ENCODE measurements at places on chromosomes 12 and 14.
A peak's percentile ranks its signal among the peaks of the same experiment; 100 is the strongest.

DNA sequence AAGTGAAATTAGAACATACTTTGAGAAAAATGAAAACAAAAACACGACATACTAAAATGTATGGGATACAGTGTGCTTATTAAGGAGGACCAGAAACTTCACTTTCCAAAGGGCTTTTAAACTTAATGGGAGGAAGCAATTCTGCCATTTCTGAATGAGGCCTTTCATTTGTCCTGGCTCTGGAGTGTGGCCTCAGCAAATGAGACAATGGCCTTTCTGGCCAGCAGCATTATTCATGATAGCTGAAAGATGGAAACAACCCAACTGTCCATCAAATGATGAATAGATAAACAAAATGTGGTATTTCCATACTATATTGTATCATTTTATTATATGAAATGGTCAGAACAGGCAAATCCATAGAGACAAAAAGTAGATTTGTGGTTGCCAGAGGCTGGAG lies 338.6 kb downstream of the CEP128 start:
- no peak for DNase-seq

GRCh38 chr12:41402801-41403200 lies 214.7 kb downstream of the PDZRN4 start:
- no peak for DNase-seq

DNA sequence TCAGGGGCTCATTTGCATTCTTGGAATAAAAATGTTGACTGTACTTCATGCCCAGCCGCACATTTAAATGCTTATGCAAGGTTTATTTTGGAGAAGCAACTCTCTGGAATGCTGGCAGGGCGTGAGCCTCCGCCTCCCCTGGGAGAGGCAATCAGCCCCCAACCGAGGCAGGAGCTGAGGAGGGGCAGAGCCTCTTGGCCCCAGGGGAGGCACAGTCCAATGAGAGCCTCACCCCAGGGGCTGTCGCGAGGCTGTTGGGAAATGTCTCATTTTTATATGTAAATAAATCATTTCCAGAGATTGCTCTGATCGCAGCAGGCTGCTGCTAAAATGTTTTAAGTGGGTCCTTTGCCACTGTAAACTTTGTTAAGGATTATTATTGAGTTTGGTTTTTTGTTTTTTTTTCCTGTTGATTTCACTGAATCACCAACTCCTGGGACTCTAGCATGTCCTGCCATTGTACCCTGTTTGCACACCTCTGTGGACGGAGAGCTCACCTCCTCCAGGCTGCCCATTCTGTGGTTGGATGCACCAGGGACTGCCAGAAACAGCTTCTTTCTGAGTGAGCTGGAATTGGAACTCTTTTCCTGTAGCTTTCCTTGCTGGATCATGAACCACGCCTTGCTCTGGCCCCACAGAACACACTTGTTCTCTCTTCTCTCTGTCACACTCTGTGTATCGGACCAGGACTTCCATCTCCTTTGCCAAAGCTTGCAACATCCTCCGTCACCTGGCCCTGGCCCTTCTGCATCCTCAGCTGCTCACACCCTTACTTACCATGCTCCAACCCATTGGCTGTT lies 46.9 kb upstream of the FAM181A start:
- no peak for DNase-seq

DNA sequence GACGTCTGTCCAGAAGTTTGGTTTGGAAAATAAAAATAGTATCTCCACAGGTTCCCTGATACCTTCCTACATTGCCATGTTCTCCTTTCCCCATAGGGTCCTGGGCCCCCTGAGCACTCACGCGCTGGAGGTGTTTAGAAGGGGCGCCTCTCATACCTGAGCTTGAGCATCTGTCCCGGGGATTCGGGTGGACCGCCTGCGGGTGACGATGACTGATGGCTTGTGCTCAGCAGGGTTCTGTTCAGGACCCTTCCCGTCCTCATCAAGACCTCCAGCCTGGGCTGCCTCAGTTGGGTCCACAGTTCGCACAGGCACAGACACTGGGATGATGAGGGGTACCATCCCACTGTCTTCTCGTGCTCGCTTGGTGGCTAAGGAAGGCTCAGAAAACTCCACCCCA lies 22.7 kb upstream of the PNMA1 start:
- no peak for DNase-seq

DNA sequence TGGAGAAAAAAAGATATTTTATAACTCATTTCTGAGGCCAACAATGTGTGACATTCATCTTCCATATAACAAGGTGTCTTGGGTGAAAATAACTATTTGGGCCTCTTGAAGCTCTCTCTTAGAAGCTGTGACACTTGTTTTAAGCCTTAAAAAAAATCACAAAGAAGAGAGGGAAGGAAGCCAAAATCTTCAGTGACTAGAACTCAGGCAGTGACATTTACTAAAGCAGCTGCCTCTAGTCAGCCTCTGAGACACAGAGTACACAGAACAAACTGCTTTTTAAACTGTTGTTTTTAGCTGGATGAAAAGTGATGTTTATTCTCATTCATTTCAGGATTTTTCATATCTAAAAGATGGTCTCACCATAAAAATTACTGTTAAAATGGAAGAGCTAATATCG lies 793.6 kb downstream of the GALC start:
- DNase-seq: no peak

DNA sequence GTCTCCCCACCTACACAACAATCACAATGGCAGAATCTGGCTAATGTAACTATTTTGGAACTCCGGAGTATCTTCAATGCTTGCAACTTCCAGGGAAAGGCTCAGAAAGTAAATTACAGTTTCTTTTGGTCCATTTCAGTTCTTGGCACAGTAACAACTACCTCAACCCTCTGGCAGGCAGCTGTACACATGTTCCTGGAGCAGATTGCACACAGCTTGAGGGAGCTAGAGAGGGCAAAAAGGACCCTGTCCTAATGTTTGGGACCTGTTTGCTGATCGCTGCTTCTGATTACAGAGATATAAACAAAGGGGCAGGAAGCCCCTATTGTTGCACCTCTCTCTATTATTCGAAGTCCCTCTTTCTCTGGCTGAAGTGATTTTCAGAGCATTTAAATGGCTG lies 35.2 kb upstream of the SLC38A1 start:
- no peak for DNase-seq

- DNase-seq: no peak
These were observed 32.0 kb downstream of the ITGA7 start for GRCh38 chr12:55675666-55676065.

GRCh38 chr12:3201339-3202051 lies 124.3 kb downstream of the TSPAN9 start:
- no peak for DNase-seq

DNA sequence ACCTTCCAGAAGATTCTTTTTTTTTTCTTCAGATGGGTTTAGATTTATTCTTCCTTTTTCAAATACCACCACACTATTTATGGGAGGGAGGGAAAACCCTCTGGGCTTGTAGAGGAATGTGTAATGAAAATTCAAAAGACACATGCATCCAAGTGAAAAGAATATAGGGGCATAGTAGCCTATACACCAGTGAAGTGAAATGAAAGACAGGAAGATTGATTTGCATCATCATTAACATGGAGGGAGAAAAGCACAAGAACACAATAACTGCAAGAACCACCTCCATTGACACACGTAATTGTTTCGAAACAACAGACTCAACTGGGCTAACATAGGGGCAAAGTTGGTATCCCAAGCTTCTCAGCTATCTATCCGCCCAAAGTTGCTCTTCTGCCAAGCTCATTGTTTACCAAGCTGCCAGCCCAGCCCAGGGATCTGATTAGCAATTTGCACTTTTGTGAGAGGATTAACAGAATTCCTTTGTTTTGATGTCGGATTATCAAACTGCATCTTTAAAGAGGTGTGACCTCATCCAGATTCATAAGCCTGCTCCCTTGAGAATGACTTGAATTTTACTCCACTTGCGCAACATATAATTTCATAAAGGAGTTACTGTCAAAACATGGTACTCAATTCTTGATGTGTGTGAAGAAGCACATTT lies 430.5 kb upstream of the SOX5 start:
- DNase-seq: no peak

DNA sequence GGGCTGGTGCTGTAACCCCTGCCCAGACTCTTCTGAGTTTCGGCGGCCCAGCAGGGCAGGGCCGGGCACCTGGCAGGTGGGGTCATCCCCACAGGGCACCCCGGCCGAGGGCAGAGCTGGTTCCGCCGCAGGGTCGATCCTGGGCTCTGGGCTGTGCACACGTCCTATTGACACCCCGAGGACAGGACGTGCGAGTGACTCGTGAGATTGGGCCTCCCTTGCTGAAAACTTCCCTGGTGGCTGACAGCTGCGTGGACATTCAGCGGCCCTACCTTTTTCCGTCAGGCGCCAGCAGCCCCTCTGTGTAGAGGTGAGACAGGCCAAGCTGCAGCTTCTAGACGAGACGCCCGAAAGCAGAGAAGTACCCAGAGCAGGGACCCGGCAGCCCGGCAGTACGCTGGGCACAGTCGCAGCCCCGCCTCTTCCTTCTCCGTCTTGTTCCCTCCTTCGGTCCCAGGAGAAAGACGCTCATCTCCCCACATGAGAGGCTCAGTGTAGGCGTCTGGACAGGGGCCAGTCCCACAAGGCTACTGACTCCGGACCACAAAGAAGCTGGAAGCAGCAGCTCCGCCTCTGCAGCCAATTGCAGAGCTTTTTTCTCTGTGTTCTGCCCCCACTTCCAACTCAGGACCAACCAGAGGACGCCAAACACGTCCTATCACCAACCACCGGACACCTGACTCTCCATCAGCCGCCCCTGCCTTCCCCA lies at the start of gene LRCOL1:
LRCOL1 (minus strand) TSS at position 532 of the 709 bp plus-strand sequence. CDS start 4,331 bp downstream, outside the sequence.
- peak; percentile 93 for DNase-seq

DNA sequence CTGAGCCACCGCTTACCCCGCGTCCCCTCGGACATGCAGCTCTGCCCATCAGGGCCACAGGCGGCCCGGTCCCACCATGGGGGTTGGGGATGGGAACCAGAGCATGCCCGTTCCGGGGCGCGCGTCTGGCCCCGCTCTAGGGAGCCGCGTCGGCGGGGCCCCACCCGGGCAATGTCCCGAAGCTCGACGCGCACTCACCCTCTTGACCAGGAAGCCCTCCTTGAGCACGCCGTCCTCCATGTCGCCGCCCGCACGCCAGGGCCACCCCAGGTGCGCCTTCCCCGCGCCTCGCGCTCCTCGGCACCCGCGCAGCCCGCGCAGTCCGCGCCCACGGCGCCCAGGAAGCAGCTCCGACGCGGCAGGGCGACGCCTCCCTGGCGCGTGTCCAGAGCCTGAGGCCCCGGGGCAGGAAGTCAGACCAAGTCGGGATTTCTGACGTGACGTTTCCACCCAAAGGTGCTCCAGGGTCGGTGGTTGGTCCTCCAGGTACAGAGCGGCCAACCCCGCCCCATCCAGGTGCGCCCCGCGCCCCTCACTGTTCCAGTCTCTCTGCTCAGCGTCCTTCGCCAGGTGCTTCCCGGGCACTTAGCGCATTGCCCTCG lies at the start of gene PLEK2:
PLEK2 (minus strand) TSS at position 346 of the 602 bp plus-strand sequence; CDS start at position 240, 106 bp downstream.
- no peak for DNase-seq

- no peak for DNase-seq
These were observed 96.7 kb upstream of the CCDC196 start for GRCh38 chr14:66389481-66389880.

- DNase-seq: peak; percentile 63
These were observed 103.9 kb downstream of the TGFB3 start for GRCh38 chr14:75877884-75878283.

- DNase-seq: no peak
These were observed 25.1 kb upstream of the LTBP2 start for GRCh38 chr14:74637178-74637550.

GRCh38 chr12:91896286-91897024 lies 249.2 kb downstream of the BTG1 start:
- DNase-seq: no peak

DNA sequence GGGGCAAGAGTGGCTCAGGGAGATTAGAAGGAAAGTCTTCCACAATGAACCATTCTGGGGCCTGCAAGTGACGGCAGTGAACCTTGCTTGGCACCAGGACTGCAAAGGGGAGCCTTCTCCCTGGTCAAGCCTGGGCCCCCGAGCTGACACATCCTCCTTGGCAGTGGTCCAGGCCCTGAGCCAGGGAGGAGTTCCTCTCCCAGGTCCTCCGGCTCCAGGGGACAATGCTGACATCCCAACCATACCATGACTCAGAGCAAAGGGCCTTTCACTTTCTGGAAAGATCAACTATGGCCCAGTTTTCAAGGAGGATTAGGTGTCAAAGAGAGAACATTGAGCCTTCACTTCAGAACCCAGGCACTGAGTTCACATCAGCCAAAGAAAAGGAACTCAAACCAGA lies 756.5 kb upstream of the TBX3 start:
- peak; percentile 39 for DNase-seq

GRCh38 chr14:59292028-59292427 lies 103.6 kb downstream of the DAAM1 start:
- DNase-seq: no peak

DNA sequence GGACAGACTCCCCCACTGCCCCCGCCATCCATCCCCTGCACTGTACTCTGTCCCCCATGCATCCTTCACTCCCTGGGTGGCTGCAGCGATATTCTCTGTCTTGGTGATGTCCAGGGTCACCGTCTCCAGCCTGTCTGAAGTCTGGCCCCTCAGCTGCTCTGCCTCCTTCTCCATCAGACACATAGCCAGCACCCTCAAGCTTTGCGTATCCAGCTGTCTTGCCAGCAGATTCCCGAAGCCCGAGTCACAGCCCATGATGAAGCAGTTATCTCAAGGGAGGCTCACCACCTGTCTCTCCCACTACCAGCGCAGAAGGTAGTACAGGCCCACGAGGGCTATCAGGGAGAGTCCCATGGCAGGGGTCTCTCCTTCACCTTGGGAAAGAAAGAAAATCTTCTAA lies 77.8 kb downstream of the HSD17B6 start:
- DNase-seq: peak; percentile 25

DNA sequence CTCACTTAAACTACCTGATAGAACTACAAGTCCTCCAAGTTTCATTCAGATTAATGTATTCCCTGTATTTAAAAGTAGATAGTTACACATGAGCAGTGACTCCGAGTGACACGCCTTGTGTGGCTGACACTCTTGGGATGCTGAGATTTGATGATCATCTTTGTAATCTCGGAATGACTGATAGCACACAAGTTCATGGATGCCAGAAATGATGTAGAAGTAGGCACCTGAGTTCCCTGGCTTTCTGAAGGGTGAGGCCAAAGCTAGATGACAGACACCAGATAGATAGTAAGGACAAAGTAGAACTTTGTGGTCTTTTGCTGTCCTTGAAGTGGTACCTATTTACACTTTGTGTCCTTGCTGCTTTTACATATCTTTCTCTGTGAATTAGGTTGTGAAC lies 491.2 kb downstream of the PCNX1 start:
- no peak for DNase-seq

DNA sequence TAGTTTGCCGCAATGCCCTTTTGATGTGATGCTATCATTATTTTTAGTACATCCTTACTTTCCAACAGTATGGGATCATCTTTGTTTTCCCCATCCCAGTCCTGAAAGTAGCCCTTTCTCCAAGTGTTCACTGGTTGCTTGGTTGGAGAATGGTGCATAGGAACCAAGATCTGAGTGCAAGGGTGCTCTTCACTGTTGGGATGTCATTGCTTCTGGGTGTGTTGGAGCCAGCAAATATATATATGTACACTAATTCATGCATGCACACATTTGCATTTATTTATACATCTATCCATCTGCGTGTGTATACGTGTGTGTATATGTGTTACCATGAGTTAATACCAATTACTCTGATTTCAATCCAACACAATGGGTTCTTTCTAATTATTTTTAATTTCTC lies 64.1 kb upstream of the RFLNA start:
- DNase-seq: no peak

GRCh38 chr12:79549531-79550271 lies 141.1 kb downstream of the PAWR start:
- DNase-seq: peak; percentile 92

- peak; percentile 4 for DNase-seq
These were observed at the start of gene RGS6 for GRCh38 chr14:71932229-71932981. RGS6 (plus strand) TSS chr14:71932429.

Measured in astrocyte (in vitro differentiated cells and primary cell).